ENCODE measurements at places on chromosomes 4 and X. TPM values are rescaled to one million over a fixed set of nuclear protein-coding genes. Genes with fewer than 3 reads are reported as not detected.

GPR50 gene
- total RNA-seq, result not detected

GRCh38 chr4:46986922-46987638 lies 6.3 kb downstream of the GABRA4 start:
- DNase-seq, result no peak

DNA sequence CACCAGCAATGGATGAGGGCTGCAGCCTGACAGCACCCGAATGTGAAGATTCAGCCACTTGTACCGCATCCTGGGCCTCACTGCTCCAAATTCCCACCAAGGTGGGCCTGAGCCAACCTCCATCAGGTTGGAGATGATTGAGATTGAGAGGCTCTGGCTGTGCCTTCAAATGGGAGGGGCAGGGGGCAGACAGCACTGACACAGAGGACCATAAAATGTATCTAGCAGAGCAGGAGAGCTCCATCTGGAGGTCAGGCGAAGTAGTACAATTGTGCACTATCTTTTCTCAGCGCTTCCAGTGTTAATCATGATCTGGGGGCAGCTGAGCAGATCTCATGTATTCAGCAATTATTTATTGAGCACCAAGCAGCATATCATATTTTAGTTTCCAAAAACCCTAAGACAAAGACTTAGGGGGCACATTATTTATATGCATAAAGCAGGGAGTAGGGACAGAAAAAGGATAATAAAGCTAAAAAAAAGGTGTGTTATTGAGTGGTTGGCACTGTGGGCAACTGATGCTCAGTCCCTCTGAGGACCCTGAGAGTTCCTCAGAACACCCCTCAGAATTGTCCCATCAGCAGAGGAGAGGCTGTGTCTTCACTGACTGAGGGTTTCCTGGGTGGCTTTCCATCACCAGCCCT lies 31.6 kb upstream of the C1QTNF7 start:
- DNase-seq, result peak; percentile 55

DNA sequence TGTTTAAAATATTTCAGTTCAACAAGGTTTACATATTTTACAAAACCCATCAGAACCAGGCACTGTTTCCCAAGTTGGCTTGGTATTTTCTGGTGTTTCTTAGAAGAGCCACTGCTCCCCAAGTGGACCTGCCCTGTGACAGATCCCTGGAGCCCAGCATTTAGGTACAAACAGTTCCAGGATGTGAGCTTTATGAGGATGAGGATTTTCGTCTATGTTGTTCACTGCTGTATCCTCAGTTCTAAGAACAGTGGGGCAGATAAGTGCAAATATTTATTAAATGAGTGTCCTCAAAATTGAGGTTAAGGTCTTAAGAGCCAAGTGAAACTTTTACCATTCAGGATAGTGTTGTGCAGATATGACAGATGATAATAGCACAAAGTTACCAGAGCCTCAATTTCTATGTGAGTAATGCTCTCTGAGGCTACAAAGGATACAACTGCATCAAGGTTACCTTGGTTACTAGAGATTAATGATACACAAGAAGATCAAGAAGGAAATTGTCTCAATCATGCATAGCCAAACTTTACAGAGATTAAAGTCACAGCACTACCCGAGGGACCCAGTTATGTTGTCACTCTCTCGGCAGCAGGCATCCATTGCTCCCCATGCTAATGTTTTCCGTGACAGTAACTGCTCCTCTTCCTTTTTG lies 37.5 kb downstream of the ANXA3 start:
- no peak for DNase-seq

GRCh38 chr4:138438608-138439007 lies 196.5 kb upstream of the SLC7A11 start:
- DNase-seq, result no peak

GRCh38 chrX:115494161-115494560 lies 66.8 kb upstream of the PLS3 start:
- no peak for DNase-seq

GRCh38 chrX:148649145-148649795 lies 148.9 kb downstream of the AFF2 start:
- DNase-seq, result peak; percentile 7

SH3BGRL gene
- total RNA-seq, result 149 TPM

- DNase-seq, result no peak
These were observed 18.3 kb downstream of the CD99L2 start for GRCh38 chrX:150879855-150880807.

SSX2 gene
- not detected for total RNA-seq

MAGEA9B gene
- not detected for total RNA-seq

- no peak for DNase-seq
These were observed 89.6 kb downstream of the NEUROG2 start for GRCh38 chr4:112426416-112426815.

- DNase-seq, result peak; percentile 44
These were observed 303.1 kb downstream of the ARHGAP24 start for GRCh38 chr4:85777908-85778631.

HCCS gene
- 45.3 TPM for total RNA-seq

- peak; percentile 86 for DNase-seq
These were observed 24.5 kb upstream of the SCD5 start for GRCh38 chr4:82823062-82823461.

- DNase-seq, result no peak
These were observed 146.7 kb upstream of the ZXDB start for GRCh38 chrX:57445076-57445475.

- no peak for DNase-seq
These were observed 763.4 kb upstream of the EPHA5 start for GRCh38 chr4:66433706-66434105.

GRCh38 chrX:41946235-41946634 lies 22.9 kb upstream of the CASK start:
- no peak for DNase-seq

- DNase-seq, result no peak
These were observed 121.3 kb downstream of the PPARGC1A start for GRCh38 chr4:23768541-23768940.

DNA sequence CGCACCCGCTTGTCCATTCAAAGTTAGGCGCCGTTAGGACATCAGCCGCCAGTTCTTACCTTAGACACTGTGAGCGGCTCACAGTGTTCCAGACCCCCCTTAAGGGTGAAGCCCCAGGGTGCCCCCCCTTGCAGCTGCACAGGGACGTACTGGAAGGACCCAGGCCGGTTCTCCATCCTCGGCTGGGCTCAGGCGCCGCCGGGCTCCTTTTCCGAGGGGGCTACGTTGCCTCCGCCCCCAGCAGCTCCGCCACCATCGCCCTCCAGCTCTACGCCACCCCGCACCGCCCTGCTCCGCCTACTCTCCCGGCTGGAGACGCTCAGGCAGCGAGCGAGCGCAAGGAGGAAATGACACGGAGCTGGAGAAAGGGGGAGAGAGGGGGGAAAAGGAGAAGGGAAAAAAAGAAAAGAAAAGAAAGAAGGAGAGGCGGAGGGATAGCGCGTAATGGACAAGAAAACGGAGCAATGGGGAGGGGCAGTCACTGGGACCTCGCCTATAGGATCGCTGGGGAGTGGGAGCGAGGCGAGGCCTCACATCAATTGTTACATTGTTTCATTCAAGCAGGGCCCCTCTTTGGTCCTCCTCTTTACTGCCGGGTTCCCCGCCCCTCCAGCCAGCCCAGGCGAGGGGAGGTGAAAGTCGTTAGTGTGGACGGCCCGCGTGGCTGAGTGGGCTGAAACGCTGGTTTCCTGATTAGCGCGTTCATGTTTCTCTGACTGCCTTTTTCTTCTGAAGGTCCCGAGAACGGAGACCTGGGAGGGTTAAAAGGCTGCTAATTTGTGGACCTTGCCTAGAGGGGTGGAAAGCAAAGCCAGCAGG lies at the start of gene SHROOM4:
Gene SHROOM4 (minus strand): TSS at position 352 of the 819 bp plus-strand sequence. CDS start 176 bp downstream, at position 176.
- DNase-seq, result peak; percentile 76

FABP2 gene
- total RNA-seq, result not detected

HPGD gene
- not detected for total RNA-seq

MMRN1 gene
- not detected for total RNA-seq

- DNase-seq, result peak; percentile 55
These were observed 105.1 kb downstream of the ADGRA3 start for GRCh38 chr4:22410645-22411247.

DNA sequence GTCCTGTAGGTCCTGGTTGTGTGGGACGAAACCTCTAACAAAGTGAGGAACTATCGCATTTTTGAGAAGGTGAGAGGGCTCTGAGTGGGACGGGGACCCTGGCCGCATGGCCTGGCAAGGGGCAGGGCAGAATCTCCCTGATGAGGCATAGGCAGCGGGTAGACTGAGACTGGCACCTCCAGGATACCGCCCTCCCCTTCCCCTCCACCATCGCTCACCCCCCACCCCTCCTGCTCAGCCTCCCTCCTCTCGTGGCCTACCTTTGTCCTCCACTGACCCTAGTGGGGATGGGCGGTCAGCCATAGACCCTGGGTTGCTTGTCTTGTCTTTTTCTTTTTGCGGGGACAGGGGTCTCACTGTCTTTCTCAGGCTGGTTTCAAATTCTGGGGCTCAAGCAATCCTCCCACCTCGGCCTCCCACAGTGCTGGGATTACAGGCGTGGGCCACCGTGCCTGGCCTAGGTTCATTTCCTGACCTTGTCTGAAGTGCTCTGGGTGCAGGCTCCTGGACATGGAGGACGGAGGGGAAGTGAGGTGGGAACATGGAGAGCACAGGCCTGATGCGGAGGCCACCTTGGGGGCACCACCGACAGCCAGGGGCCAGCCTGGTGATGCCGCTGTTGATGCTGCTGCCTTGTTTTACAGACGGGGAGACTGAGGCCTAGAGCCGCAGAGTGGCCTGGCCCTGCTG lies 10.5 kb upstream of the ADD1 start:
- no peak for DNase-seq

STPG2 gene
- not detected for total RNA-seq

PWWP3B gene
- total RNA-seq, result not detected

DNA sequence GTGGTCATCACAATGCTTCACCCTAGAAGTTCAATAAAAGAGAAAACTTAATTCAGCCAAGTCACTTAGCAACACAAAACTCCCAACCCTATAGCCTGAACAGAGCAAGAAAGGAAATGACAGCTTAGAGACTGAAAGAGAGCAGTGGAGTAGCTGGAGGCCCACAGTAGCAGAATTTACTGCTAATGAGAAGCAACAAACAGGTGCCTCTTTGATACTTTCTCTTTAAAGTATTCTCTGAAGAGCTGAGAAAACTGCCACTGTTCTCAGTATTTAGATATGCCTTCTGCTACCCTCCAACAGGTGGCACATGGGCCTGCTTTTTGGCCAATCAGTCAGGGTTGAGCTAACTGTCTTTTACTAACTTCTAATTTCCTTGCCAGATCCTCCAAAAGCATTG lies 240.0 kb downstream of the GPC3 start:
- no peak for DNase-seq

TMEM35A gene
- total RNA-seq, result 0.76 TPM

GRCh38 chrX:49041744-49042580 lies 1.2 kb downstream of the TFE3 start:
- peak; percentile 55 for DNase-seq

DNA sequence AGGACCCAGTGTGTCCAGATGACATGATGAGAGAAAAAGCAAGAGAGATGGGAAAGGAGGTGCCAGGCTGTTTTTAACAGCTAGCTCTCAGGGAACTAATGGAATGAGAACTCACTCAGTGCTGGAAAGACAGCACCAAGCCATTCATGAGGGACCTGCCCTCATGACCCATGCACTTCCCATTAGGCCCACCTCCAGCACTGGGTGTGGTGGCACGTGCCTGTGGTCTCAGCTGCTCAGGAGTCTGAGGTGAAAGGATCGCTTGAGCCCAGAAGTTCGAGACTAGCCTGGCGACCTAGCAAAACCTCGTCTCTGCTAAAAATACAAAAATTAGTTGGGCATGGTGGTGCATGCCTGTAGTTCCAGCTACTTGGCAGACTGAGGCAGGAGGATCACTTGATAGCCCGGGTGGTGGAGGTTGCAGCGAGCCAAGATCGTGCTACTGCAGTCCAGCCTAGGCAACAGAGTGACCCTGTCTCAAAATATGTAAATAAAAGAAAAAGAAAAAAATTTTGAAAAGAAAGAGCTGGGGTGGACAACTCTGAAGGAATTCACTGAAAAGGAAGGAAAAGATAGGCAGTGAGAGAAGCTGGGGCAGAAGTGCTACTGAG lies 50.9 kb downstream of the FAM193A start:
- DNase-seq, result peak; percentile 23

GRCh38 chrX:6460893-6461490 lies 73.9 kb downstream of the VCX3A start:
- no peak for DNase-seq

DNA sequence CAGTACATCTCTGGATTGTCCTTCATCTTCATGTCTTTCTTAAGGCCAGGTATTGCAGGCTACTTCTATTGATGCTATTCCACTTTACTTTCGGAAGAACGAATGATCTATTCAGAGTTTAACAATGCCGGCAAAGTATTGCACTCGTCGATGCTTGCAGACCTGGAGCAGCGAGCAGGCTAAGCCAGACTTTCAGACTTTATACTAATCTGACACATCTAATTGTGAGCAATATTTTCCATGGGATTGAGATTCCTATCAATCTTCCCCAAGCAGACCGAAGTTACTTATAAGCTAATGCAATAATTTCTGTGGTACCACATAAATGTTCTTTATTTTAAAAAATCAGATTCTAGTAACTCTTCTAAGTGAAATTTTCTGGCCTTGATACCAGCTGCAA lies 1.6 kb downstream of the EMCN start:
- DNase-seq, result peak; percentile 14

- peak; percentile 30 for DNase-seq
These were observed 14.8 kb upstream of the PAQR3 start for GRCh38 chr4:78953769-78954666.

GRCh38 chrX:32673193-32673592 lies 538.2 kb downstream of the DMD start:
- no peak for DNase-seq

SULT1E1 gene
- total RNA-seq, result not detected

SHOX gene
- total RNA-seq, result not detected

- no peak for DNase-seq
These were observed 136.6 kb downstream of the FBXW7 start for GRCh38 chr4:152399246-152399645.

- DNase-seq, result peak; percentile 5
These were observed 99.2 kb downstream of the DRD5 start for GRCh38 chr4:9880406-9881197.

- no peak for DNase-seq
These were observed 12.4 kb downstream of the CASP6 start for GRCh38 chr4:109690690-109691410.

- no peak for DNase-seq
These were observed 16.8 kb upstream of the DHX15 start for GRCh38 chr4:24601121-24601520.

NSG1 gene
- total RNA-seq, result 0.86 TPM

- DNase-seq, result peak; percentile 55
These were observed 146.4 kb upstream of the NOCT start for GRCh38 chr4:138869165-138869564.

- no peak for DNase-seq
These were observed 54.8 kb upstream of the GEMIN8 start for GRCh38 chrX:14084466-14084865.

- DNase-seq, result no peak
These were observed 60.5 kb downstream of the TBC1D14 start for GRCh38 chr4:6969826-6970800.

CXCL8 gene
- 20.0 TPM for total RNA-seq

- peak; percentile 93 for DNase-seq
These were observed 782.5 kb upstream of the INTU start for GRCh38 chr4:126850286-126850685.

F8A2 gene
- not detected for total RNA-seq

DUSP9 gene
- not detected for total RNA-seq

Measured in GM23248 (cell line).